AG08395 (cell line): ENCODE measurements at places on chromosomes 1 and 21.

- no peak for DNase-seq
These were observed 19.7 kb upstream of the TBX15 start for GRCh38 chr1:119007670-119008482.

DNA sequence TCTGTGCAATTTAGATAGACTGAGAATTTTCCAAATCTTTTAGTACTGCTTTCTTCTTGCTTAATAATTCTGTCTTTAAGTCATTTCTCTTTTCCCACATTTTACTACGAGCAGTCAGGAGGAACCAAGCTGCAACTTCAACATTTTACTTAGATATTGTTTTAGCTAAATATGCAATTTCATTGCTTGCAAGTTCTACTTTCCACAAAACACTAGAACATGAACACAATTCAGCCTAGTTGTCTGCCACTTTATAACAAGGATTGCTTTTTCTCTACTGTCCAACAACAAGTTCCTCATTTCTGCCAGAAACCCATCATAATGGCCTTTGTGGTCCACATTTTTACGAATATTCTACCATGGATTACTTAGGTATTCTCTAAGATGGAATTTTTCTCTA is 36.6 kb downstream of the SORT1 start:
- DNase-seq = no peak

DNA sequence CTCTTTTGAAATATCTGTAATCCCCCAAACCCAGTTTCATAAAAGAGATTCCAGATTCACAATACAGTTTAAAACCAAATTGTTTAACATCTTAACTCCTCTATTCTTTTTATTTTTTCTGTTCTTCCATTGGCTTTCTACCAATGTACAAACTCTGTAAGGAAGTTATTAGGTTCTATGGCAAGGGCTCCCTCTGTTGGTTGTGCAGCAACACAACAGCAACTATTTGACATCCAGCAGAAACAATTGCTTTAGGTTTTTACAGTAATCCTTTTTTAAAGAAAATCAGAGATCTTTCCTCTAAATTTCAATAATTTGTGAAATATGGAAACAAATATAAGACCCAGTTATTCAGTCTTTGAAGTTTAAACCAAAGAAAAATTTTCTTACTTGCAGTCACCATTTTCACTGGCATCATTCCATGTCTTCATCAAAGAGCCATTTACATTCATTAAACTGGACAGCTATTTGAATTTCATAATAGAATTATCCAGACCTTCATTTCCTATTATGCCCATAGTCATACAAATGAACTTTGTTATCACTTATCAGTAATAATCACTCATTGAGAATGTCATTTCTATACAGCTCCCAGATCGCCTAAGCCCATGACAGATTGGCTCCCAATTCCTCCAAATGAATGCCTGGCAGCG is 46.5 kb upstream of the RNF11 start:
- DNase-seq = peak; percentile 81

DNA sequence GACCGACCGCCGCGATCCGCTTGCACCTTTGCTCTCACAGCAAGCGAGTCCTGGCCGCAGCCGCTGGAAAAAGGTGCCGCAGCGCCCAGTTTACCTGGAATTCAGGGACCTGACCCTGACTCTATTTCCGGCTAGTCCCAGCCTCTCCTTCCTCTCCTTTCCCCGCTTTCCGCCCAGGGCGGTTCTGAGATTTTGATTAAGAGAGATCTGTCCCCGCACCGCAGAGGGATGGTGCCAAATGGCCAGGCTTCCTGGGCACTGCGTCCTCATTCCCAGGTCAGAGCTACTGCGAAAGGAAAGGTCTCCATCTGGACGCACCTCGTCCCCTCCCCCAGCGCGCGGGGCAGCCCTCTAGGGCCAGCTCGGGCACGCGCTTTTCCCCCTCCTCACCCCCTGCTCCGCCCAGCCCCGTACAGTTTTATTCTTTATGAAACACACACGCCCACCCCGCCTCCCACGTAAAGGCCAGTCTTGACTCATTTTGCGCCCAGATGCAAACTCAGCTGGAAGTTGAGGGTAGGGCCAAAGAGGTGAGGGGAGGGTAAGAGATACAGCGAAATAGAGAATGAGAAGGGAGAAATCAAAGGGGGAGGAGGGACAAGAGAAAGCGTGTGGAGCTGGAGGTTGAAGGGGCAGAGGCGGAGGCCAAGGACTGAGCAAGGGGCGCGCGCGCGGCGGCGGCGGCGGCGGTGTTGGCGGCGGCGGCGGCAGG is 411.8 kb upstream of the ESRRG start:
- DNase-seq = no peak

- DNase-seq = no peak
These were observed 15.5 kb downstream of the DPYD start for GRCh38 chr1:97905141-97905940.

DNA sequence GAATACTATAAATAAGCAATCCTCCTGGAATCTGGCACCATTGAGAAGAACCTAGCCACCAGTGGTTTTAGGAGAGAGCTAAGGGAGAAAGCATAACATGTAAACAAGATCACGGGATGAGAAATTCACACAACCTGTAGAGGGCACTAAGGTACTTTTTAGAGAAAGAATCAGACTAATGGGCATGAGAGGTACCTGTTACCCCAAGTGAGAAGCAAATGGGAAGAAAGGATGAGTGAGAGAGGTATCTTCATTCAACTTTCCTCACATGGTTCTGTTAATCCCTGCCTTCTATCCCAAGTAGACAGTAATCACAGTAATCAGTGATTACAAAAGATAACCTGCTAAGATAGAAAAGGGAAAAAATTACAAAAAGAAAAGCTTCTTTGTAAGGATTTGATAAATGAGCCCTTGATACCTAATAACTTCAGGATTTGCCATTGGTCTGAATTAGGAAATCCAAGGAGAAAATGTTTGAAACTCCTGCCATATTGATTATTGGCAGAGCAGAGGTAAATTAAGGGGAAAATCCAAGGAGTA is 251.1 kb upstream of the ADGRL2 start:
- DNase-seq = peak; percentile 57

GRCh38 chr1:43098200-43098599 is 73.9 kb downstream of the EBNA1BP2 start:
- no peak for DNase-seq

DNA sequence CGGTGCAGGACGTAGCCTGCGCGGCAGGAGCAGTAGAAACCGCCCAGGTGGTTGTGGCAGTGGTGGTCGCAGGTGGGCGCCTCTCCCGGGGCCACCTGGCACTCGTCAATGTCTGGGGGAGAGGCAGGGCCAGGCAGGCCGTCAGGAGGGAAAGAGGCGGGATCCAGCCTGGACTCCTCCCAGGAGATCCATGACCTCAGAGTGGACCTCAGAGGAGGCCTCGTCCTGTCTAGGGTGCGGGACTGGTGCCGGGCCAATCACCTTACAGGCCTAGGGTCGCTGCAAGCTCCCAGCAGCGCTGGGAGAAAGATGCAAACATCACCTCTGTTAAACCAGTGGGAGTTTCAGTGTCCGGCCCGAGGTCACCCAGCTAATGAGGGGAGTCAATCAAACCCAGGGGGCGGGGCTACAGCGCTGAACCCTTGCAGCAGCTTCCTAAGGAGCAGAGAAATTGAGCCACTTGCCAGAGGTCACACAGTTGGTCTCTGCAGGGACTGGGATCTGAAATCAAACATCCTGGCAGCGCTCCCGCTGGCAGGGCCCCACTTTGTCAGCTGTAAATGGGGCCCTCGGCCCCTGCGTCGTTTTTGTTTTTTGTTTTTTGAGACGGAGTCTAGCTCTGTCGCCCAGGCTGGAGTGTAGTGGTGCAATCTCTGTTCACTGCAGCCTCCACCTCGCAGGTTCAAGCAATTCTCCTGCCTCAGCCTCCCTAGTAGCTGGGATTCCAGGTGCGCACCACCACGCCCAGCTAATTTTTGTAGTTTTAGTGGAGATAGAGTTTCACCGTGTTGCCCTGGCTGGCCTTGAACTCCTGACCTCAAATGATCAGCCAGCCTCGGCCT is 1.4 kb downstream of the MASP2 start:
- DNase-seq = no peak

DNA sequence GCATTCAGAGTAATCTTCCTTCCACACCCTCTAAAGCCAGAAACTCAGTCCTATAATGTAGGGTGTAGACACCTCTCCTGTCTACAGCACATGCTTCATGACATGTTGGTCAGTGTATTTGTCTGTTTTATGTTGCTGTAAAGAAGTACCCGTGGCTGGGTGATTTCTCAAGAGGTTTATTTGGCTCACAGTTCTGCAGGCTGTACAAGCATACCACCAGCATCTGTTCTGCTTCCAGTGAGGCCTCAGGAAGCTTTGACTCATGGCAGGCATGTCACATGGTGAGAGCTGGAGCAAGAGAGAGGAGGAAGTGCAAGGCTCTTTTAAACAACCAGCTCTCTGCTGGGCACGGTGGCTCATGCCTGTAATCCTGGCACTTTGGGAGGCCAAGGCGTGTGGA is 12.1 kb downstream of the PLOD1 start:
- no peak for DNase-seq

GRCh38 chr1:91765880-91766443 is 120.0 kb downstream of the TGFBR3 start:
- DNase-seq = no peak

- no peak for DNase-seq
These were observed 156.4 kb upstream of the ZC3H12A start for GRCh38 chr1:37317870-37318467.

DNA sequence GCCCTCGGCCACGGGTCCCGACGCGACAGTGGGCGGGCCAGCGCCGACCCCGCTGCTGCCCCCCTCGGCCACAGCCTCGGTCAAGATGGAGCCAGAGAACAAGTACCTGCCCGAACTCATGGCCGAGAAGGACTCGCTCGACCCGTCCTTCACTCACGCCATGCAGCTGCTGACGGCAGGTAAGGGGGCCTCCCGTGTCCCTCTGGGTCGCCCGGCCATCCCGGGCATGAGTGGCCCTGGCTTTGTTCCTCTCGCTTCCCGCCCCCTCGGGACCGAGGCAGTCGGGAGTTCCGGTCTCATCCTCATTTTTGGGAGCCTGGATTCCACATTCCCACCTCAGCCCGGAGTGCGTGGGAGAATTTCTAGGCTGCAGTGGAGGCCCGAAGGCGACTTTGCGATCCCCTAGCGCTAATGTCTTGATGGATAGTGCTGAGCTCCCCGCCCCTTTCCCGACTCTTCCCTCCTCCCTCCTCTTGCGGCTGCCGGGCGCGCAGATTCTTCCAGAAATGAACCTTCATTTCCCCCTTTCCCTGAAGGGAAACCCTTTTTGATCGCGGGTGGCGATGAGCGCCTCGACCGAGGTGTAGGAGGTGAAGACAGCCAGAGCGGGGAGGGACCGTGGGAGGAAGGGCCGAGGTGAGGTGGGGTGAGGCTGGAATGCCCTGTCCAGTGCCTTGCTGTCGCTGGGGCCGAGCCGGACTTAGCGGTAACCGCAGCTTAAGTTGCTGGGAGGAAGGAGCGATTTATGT is 705 bp downstream of the KHDRBS1 start:
- peak; percentile 51 for DNase-seq

DNA sequence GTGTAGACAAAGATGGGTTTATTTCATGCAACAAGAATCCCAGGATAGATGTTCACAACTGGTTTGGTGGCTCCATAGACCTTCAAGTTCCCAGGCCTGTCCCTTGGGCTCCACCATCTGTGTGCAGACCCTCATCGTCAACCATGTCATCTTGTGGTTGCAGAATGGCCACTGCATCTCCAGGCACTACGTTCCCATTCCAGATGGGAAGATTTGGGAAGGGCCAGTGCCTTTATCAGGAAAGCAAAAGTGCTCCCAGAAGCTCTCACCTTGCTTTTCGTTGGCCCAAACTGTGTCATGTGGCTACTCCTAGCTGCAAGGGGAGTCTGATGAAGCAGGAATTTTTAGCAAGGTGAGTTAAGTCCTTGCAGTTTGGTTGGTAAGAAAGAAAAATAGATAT is 12.8 kb downstream of the TMCC2 start:
- DNase-seq = no peak

DNA sequence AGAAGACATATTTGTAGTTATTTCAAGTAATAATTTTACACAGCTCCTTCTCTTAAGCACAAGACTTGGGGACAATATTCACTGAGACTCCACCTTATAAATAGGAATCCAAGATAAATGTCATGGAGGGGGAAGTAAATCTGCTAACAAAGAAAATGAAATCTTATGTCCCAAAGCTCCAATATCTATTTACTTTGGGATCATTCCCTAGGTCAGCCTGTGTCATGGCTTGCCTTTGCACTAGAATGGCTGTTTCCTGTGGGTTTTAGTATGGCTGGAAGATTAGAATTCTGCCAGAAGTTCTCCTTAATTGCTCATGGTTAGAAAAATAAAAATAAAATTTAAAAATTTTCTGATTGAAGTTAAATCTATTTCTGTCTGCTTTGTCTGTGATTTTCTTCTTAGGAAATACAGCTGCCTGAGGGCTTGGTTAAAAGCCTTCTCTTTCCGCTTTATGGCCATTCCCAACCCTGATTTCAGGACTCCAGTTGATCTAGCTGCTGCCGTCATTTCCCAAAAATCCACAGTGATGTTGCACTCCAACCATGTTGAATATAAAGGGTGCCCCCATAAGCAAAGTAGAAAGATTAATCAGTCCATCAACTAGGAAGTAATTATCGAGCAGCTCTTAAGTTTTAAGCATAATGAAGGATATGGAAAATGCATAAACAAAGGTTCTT is 326.4 kb upstream of the LYPLAL1 start:
- DNase-seq = no peak

- DNase-seq = no peak
These were observed 347.5 kb upstream of the DPYD start for GRCh38 chr1:98268316-98268715.

- no peak for DNase-seq
These were observed 56.4 kb downstream of the MT1HL1 start for GRCh38 chr1:236947794-236948193.

- peak; percentile 88 for DNase-seq
These were observed 987 bp upstream of the CDCP2 start for GRCh38 chr1:54153535-54154439.

- DNase-seq = no peak
These were observed 102.7 kb downstream of the CRYAA start for GRCh38 chr21:43271452-43272020.

DNA sequence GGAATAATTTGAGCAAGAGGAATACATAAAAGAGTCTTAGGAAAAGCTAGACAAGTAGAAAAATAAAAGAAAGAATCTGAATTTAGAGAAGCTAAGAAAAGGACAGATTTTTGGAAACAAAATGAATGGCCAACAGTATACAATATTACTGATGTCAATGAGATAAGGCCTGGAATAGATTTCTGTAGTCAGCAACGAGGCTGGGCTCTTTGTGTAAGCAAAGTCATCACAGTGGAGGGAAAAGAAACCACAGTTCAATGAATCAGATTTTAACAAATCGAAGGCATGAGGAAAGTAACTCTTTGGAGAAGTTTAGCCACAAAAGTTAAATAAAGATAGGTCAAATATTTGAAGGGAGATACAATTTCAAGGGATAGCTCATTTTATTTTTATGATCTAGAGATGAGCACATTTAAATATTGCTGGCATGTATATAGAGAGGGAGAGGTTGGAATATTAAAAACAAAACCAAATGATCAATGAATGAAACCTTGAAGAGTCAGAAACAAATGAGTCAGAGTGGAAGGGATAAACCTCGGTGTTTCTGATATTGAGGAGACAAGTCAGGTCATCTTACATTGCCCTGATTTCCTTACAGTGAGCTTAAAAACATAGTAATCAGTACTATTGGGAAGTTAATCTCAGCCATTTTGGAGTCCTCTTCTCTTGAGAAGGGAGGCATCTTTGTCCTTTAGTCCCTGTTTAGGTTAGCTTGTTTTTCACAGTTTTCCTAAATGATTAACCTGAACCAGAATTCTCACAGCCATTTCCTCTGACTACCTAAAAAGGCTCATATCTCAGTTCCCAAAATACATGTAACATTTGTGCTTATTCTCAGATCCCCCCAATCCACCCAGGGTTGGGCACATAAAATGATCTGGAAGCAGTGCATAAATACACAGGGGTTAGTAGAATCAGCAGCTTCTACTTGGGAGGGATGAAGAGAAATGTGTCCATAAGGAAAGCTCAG is 620.0 kb upstream of the B3GALT2 start:
- no peak for DNase-seq

GRCh38 chr1:206089341-206089740 is 27.8 kb downstream of the AVPR1B start:
- no peak for DNase-seq
